GDM1 (cell line): ENCODE measurements at places on chromosomes 5 and 9.
A peak's percentile ranks its signal among the peaks of the same experiment; 100 is the strongest.

- no peak for DNase-seq
These were observed 535.5 kb upstream of the GRIN3A start for GRCh38 chr9:102273952-102274351.

DNA sequence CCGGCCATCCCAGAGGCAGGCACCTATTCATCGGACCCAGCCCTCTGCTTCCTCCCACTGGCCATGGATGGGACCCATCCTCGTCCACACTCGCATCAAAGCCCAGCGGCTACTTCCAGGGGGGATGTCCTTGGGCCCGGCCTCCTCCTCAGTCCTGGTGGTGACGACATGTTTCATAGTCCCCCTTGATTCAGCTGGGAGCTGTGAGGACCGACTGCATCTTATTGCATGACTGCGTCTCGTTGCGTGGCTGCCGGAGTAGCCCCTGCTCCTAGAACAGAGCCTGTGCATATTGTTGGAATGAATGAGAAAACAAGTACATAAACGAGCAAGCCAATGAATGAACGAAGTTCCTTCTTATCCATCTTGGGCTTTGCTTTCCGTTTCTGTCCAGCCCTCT is 12.8 kb downstream of the NCS1 start:
- DNase-seq: no peak

- DNase-seq: no peak
These were observed 17.6 kb upstream of the HAVCR1 start for GRCh38 chr5:157076558-157076957.

GRCh38 chr5:83503662-83504061 is 32.1 kb downstream of the VCAN start:
- no peak for DNase-seq

DNA sequence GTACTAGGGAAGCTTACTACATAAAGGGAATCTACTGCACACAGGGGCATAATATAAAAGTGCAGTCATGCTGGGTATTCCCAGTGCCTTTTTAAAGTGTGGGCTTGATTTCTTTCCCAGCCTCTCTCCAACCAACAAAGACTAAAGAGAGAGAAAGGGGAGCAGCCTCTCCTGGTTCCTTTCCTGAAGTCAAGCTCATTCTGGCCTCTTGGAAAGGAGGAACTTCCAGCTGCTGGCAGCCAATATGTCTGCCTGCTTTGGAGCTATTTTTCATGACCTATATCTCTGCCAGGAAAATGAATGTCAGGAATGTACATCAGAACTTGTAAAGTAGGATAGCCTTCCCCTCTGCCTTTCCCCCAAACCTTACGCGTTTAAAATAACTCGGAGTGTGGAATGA is 57.1 kb downstream of the RAB3C start:
- no peak for DNase-seq

DNA sequence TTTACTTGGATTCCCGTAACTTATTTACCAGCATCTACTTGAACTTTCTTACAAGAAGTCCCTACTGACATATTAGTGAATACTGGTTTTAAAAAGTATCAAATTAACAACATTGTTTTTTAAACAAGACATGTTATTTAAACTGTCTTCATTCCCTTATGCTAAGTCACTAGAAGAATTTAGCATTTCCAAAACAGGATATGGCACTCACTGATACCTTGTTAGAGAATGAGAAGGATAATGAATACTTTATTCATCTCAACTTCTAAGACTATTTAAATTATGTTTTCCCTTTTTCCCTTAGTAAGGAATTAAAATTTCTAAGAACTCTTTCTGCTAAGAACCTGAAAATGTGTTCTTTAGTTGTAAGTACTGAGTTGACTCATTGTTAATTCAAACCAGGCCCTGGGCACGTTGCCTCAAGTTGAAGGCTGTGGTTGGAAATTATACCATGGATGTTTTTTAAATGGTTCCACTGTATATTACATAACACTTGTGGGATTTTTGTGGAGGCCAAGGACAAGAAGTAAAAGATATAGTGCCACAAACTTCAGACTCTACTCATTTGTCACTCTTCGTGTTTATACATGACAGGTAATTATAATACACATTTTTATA is 219.0 kb upstream of the EDIL3 start:
- no peak for DNase-seq

- no peak for DNase-seq
These were observed 423.7 kb downstream of the ANXA1 start for GRCh38 chr9:73575101-73576060.

DNA sequence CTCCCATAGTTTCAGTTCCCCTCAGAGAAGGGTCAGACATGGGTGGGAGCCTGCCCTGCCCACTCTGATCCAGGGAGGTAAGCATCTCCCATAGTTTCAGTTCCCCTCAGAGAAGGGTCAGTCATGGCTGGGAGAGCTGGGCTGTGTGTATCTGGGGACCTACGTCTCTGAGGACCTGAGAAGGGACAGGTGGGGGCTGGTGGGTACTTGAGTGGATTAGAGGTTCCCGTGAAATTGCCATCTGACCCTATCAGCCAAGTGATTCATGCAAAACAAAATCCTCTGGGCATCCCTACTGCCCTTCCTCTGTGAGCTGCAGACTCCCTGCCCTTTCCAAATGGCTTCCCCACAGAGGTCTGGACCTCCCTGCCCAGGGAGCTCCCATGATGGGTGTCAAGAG is 3.9 kb downstream of the ENHO start:
- DNase-seq: no peak

GRCh38 chr5:58666598-58667581 is 84.0 kb downstream of the RAB3C start:
- peak; percentile 40 for DNase-seq

- peak; percentile 79 for DNase-seq
These were observed at the start of gene SQSTM1 for GRCh38 chr5:179820483-179821297. Gene SQSTM1 (plus strand): TSS chr5:179820905. CDS start chr5:179820937, 32 bp downstream.

- peak; percentile 22 for DNase-seq
These were observed 57.0 kb downstream of the SECISBP2 start for GRCh38 chr9:89375191-89375760.

DNA sequence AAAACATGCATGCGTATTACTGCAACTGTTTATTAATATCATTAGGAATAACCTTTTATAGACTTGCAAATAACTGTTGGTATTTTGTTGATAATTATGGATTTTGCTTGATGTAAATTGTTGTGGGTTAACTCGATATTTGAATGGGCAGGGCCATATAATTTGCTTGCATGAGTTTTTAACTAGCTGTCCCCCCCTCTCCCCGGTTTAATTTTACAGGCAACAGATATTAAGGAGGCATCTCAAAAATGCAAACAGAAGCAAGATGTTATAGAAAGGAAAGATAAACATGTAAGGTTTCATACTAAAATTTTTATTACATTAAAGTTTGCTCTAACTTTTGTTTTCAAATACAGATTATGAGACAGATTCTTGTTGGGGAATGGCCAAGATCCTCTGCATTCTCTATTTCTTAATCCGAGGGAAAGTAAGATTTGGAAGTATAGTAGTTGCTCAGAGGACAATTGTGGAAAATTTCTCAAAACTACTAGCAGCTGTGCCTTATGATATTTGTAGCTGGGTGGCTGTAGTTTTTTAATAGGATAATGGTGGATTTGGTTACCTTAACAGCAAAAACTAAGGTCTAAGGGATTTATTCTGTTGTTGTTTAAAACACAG is 27.3 kb downstream of the SMC5 start:
- DNase-seq: no peak

DNA sequence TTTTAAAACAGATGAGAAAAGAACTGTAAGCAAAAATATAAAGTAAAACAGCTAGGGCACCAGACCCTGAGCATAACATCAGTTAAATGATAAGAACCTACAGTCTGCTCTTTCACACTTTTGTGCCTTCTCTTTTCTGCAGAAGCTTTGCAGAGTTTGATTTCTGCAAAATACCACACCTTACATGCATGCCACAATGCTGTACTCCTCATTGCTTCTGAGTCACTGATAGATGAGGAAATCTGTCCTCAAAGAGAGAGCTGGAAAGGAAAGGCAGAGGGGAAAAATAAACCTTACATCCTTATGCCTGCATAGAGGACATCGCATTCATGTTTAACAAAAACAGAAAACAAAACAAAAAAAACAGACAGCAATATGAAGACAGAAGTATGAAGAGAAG is 142.9 kb downstream of the ATPSCKMT start:
- DNase-seq: no peak

GRCh38 chr5:32791536-32792243 is 80.6 kb downstream of the NPR3 start:
- no peak for DNase-seq

DNA sequence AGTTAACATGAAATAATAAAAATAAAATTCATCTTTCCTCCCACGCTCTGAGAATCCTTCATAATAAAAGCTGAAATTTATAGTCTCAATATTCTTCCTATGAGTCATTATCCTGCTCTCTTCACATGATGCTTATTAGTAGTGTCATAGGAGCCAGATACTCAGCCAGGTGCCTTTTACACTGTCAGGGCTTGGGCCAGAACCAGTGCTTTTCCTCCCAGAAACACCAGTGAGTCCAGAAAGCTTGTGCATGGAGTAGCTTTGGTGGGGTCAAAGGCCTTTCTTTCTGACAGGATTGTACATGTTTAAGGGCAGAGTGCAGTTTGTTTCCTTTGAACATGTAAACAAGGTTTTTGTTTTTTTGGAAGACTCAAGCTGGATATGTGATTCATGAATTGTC is 6.8 kb downstream of the LSM11 start:
- DNase-seq: no peak

DNA sequence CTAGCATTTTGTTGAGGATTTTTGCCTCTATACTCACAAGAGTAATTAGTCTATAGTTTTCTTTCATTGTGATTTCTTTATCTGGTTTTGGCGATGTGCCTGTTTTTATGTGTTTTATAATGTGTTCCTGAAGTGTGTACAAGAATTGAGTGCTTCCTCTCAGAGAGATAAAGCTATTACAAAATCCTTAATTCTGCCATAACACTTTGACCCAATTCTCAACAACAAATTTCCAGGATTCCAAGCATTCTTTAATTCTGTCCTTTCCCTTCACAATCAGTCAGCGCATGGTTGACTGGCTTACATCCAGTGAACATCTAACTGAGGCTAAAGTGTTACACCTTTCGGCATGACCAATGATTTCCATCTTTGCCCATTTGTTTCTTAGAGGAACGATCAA is 282.9 kb upstream of the MVB12B start:
- no peak for DNase-seq

DNA sequence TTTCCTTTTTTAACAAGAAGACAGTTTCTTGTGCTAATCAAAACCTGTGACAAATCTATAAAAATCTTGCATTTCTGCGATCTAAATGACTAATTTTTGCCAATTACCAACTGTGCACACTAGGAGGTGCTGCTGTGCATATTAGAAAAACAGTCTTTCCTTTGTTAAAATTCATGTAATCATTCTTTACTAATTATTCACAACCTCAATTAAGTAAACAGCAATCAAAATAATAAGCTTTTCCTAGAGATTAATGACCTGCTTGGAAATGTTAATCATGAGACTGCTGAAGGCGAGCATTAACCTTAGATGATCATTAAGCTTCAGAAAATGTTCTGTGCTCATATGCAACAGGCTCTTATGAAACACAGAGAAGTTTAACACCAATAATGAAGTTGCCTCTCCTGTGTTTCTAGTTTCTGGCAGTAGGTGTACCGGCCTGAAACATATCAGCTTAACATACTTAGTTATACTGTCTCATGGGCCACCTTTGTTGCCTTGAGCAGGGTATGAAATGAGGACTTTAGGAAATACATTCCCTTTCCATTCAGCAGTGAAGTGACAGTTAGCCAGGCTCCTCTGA is 17.7 kb downstream of the RFESD start:
- DNase-seq: peak; percentile 5

GRCh38 chr5:7869474-7870136 is 657 bp downstream of the MTRR start:
- no peak for DNase-seq

DNA sequence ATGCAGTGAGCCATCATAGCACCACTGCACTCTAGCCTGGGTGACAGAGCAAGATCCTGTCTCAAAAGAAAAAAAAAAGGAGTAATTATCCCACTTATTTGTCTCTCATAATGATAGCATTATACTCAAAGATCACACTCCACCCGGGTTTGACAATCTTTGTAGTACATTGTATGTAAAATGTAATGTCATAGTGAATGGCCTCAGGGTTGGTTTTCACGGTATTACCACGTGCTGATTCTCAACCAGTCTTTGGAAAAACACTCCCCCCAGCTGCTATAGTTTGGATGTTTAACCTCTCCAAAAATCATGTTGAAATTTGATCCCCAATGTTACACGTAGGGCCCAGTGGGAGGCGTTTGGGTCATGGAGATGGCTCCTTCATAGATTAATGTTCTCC is 402.4 kb upstream of the GRAMD2B start:
- no peak for DNase-seq

DNA sequence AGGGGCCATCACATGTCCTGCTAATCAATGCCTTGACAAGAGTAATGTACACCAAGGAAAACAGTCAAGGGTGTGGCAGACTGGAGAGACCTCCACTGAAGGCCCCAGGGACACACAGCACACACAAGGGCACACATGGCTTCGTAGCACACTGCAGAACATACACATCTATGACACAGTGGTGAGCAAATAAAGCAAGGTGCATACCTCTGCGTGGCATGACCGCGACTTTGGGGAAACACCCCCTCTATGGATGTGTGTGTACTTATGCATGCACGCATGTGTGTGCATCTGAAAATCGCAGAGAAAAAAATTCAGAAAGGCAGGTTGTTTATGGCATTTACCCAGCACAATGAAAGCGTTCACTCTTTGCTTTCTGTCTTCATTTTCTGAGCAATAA is 20.5 kb downstream of the SEMA4D start:
- DNase-seq: peak; percentile 24

GRCh38 chr5:84478603-84479002 is 93.9 kb upstream of the EDIL3 start:
- DNase-seq: no peak

- no peak for DNase-seq
These were observed 207.7 kb downstream of the PDE4D start for GRCh38 chr5:59685793-59686192.

- DNase-seq: no peak
These were observed 7.7 kb downstream of the CCNI2 start for GRCh38 chr5:132754947-132755346.

DNA sequence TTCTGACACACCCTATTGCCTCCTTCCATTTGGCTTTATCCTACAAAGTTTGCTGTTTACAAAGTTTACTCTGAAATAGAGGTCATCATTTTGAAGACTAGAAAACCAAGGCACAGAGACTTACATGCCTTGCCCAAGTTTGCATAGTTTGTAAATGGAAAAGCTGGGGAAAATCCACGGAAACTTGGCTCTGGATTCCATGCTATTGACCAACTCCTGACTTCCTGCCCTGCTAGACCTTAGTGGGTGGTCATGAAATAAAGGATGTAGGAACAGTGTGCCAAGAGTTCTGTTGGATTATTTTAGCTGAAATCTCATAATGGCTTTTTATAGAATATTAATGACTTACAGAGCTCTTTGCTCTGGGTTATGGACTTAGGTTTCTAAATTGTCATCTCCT is 69.5 kb downstream of the GRIA1 start:
- DNase-seq: no peak

- DNase-seq: peak; percentile 64
These were observed 107.3 kb upstream of the SPIN1 start for GRCh38 chr9:88280816-88281382.

- DNase-seq: no peak
These were observed 25.3 kb upstream of the LTC4S start for GRCh38 chr5:179768326-179769085.
